Stimulated activated CD8-positive, alpha-beta memory T cell treated with anti-CD3 and anti-CD28 coated beads, Interleukin-15, amount 100 ng/mL, for 24 hours (primary cell): ENCODE measurements at places on chromosomes 3 and 15.

- no peak for DNase-seq
Measured at GRCh38 chr3:47476330-47476626, 537 bp upstream of the SCAP start.

GRCh38 chr3:37338500-37338899 is 164.1 kb upstream of the LRRFIP2 start:
- DNase-seq = no peak

DNA sequence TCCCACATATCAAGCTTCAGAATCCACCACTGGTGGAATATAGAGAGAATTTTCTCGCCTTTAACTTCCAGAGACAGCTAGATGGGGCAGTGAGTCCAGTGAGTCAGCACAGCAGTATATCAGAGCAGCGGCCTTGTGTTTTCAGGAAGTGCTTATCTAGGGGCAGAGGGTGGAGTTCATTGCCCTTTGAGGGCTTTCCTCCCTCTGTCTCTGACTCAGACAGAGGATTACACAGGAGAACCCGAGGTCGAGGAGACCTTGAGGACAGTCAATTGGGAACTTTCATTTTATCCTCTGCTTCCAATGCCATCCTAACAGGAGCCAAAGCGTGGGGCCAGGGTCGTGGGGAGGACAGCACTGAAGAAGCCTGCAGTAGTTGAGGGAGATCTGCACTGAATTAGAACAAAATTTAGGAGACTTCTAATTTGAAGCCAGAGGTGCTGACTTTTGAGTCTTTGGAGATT is 109.6 kb upstream of the UMPS start:
- DNase-seq = no peak

DNA sequence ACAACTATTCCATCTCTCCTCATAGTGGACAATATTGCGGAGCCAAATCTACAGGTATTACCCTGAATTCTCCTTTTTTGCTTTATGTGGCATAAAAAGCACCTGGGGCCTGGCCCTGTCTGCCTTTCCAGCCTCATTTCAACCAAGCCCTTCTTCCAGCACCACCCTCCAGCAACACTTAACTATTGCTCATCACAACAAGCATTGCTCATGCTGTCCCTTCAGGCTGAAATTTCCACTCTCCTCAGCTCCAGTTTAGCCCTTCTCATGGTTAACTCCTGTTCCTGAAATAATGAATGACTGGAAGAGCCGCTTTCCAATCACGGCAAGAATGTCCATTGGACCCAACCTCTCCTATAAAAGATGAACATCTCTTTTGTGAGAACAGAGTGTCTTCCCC is 107.4 kb downstream of the P2RY1 start:
- DNase-seq = no peak

GRCh38 chr3:171125010-171125409 is 98.5 kb upstream of the SLC2A2 start:
- no peak for DNase-seq

- no peak for DNase-seq
Measured at GRCh38 chr3:133595341-133595740, 21.9 kb downstream of the CDV3 start.

- DNase-seq = no peak
Measured at GRCh38 chr3:131151-131888, 65.2 kb upstream of the CHL1 start.

DNA sequence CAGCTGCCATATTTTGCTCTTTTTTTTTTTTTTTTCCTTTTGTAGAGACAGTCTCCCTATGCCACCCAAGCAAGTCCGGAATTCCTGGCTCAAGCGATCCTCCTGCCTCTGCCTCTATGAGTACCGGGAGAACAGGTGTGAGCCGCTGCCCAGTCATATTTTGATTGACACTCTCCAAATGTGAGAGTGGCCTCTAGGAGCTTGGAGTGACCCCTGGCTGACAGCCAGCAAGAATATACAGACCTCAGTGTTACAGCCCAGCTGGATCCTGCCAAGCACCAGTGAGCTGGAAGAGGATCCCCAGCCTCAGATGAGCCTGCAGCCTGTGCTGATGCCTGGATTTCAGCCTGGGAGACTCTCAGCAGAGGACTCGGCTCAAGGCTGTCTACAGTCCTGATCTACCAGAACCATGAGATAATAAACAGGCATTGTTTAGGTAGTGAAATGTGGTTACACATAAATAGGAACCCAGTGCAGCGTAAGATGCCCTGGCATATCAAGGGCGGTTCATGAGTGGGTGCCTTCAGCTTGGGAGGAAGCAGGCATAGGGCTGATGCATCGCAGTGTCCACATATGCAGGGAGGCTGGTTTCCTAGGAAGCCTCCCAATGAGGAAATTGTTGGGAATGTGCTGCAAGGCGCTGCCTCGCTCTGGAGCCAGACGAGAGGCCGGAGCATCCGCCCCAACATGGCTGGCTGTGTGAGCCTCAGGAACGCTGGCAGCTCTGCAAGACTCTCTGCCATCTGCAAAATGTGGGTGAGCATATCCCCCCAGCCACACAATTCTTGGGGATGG is 38.9 kb upstream of the ATP10A start:
- no peak for DNase-seq

DNA sequence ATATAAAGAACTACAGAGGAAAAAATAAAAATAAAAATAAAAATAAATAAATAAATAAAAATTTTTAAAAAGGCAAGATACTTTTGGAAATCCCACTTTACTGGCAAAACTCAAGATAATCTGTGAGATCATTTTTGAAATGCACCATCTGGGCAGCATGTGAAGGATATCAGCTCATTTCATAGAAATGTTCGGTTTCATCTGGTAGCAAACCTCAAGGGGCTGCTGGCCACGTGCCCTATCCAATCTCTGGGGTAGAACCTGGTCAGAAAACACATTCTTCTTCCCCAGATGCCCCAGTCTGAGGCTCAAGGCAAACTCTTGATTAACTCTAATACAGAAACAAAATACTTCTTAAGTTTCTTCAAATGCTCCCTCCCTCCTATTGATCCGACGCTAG is 166.0 kb downstream of the FMN1 start:
- no peak for DNase-seq

GRCh38 chr3:123042413-123042812 is 14.8 kb upstream of the SEMA5B start:
- no peak for DNase-seq

- DNase-seq = peak; percentile 13
Measured at GRCh38 chr15:59492389-59493377, 54.7 kb downstream of the FAM81A start.

GRCh38 chr15:90710436-90711027 is 6.6 kb upstream of the BLM start:
- DNase-seq = no peak

DNA sequence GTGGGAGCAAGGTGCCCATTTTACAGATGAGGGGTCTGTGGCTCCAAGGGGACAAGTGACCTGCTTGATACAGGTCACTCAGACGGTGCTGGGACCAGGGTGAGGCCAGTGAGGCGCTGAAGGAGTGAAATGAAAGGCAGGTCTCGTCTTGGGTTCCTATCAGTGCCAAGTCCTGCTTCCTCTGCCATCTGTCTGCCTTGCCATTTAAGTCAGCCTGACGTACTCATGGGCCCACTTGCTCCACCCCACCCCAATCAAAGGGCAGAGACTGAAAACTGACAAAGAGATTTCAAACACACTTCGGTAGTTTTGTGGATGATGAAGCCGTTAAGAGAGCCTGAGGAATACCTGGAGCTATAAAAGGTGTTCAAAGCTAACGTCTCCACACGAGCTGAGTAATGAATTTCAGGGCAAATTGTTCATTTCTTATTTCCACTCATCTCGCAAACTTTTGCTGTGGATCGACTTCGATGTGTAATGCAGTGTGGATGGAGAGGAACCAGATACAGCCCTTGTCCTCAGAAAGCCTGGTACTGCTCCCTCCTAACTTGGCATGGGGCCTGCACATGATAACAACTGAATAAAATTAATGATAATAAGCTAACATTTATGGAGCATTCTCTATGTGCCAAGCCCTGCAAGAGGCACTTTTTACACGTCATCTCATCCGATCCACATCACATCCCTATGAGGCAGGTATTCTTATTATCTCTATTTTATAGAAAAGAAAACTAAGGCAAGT is 36.6 kb downstream of the ATP2B2 start:
- no peak for DNase-seq

DNA sequence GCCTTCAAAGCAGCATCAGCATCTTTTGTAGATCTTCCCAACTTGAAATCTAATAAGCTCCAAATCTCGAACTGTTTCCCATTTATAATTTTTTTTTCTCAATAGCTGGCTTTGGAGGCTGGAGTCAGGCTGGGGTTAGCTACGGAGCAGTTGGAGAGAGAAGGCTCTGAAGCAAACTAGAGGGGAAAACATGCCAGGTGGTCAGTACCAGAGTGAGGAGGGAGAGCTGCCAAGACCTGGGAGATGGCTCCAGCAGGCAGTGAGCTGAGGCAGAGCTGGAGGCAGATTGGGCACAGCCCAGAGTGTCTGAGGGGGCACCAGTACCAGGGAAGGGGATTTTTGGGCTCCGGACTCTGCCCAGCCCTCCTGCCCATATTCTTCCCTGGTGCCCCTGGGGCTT is 311.2 kb downstream of the RPLP1 start:
- no peak for DNase-seq

- DNase-seq = no peak
Measured at GRCh38 chr15:90829942-90830440, 38.4 kb upstream of the FURIN start.

GRCh38 chr3:57007521-57008460 is 52.7 kb upstream of the SPATA12 start:
- DNase-seq = no peak

GRCh38 chr3:110198717-110199587 is 861.6 kb upstream of the DPPA4 start:
- no peak for DNase-seq

- no peak for DNase-seq
Measured at GRCh38 chr3:143095813-143096212, 23.8 kb upstream of the CHST2 start.

GRCh38 chr3:170360466-170360865 is 3.0 kb downstream of the SKIL start:
- DNase-seq = no peak

- DNase-seq = no peak
Measured at GRCh38 chr3:65963787-65964677, 74.7 kb downstream of the MAGI1 start.

DNA sequence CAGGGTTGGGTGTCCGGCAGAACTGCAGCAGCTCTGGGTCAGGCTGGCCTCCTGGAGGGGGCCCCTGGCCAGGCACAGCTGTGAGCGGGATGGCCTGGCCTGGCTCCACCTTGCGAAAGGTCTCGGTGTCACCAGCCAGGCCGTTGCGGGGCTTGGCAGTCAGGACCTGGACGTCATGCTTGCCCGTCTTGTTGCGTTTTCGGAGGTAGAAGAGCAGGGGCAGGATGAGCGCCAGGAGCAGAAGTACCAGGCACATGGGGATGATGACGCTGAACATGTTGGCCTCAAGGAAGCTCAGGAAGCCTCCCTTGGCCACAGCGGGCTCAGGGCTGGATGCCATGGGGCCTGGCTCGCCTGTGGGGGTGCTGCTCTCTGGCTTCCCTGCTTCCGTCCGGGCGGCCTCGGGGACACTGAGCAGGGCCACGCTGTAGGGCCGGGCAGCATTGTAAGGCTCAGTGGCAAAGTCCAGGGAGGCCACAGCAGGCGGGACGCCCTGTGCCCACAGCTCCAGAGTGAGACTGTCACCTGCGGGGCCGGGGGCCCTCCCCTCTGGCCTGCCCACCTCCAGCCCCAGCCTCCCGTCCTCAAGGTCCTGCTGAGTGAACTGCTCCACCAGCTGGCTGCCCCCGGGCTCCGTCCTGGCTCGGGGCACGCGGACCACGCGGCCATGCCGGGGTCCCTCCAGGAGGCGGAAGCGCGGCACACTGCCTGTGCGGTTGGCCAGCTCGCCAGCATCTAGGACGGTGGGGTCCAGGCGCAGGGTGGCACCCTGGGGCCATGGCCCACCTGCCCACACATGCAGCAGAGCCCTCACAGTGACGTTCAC is 28.1 kb downstream of the SNX33 start:
- no peak for DNase-seq

- DNase-seq = no peak
Measured at GRCh38 chr15:63495343-63495742, 9.1 kb upstream of the USP3 start.

- DNase-seq = no peak
Measured at GRCh38 chr15:101307048-101307896, 12.2 kb upstream of the SNRPA1 start.

DNA sequence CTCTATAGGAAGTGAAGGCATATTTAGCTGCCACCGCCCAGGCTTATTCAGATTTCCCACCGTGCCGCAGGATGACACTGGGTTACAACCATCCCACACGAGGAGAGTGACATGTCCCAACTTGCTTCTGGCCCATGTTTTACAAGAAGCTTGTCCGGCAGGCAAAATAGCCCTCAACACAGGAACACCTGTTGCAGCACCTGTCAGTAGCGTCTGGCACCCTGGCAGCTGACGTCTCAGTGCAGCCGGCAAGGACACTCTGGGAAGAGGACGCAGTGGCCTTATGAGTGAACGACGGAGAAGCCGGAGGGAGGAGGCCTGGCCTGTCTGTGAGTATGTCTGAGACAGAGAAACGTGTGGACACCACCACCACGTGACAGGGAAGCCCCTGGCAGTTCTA is 32.1 kb downstream of the FAM174B start:
- no peak for DNase-seq

DNA sequence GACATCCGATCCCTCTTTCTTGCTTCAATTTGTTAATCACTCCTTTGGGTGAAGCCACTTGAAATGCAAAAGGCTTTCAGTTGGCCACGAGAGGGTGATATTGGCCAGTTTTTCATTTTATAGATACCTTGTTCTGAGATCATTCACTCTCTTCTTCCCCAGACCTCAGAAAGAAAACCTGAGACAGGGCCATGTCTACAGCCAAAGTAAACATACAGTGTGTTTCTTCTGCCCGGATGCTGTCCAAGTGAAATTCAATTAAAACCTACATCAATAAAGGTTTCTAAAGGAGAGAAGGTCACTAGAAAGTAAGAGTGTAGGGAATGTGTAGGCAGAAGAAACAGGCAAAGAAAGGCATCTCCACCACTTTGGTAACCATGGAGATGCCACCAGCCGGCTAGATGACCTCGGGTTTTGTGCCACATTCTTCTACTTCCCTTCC is 39.5 kb upstream of the FMN1 start:
- no peak for DNase-seq

GRCh38 chr3:177300039-177300833 is 103.0 kb upstream of the TBL1XR1 start:
- DNase-seq = no peak

DNA sequence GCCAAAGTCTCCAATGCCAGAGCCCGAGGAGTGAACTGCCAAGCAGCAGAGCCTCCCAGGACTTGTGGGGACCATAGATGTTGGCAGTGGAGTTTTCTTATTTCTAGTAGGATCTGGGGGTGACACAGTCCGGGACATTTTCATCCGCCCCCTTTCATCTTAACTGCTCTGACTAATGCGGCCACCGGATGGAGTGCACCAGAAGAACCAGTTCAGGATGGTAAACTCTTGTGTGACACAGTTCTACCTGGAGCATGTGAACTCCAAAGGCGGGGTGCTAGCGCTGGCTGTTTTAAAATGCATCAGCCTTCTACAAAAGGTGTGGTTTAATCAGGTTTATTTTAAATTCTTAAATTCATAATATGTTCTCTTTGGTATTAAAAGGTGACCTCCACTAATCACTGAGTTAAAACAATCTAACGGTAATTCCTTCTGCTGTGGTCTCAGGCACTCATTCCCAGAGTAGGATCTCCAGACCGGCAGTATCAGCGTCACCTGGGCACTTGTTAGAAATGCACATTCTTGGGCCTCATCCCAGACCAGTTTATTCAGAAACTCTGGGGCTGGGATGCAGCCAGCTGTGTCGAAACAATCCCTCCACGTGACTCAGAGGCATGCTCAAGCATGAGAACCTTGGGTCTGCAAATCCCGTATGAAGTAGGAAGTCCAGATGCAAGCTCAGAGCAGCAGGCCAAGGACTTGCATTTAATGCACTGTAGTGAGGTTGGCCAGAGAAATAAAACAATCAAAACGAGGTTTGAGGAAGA is 105.5 kb downstream of the GABRB3 start:
- no peak for DNase-seq

- DNase-seq = no peak
Measured at GRCh38 chr3:12993517-12994356, 79.5 kb downstream of the IQSEC1 start.
